ENCODE measurements at places on chromosomes 2 and 18.

- no peak for DNase-seq
Observed at GRCh38 chr2:131590896-131591295, 63.2 kb downstream of the CCDC74A start.

- peak; percentile 17 for DNase-seq
Observed at GRCh38 chr2:226215902-226216503, 583.6 kb downstream of the IRS1 start.

- no peak for DNase-seq
Observed at GRCh38 chr2:159042115-159042850, 73.8 kb downstream of the TANC1 start.

GRCh38 chr2:33806041-33806440 is 206.9 kb upstream of the FAM98A start:
- no peak for DNase-seq

GRCh38 chr18:12645751-12646203 is 12.1 kb downstream of the SPIRE1 start:
- DNase-seq: no peak

DNA sequence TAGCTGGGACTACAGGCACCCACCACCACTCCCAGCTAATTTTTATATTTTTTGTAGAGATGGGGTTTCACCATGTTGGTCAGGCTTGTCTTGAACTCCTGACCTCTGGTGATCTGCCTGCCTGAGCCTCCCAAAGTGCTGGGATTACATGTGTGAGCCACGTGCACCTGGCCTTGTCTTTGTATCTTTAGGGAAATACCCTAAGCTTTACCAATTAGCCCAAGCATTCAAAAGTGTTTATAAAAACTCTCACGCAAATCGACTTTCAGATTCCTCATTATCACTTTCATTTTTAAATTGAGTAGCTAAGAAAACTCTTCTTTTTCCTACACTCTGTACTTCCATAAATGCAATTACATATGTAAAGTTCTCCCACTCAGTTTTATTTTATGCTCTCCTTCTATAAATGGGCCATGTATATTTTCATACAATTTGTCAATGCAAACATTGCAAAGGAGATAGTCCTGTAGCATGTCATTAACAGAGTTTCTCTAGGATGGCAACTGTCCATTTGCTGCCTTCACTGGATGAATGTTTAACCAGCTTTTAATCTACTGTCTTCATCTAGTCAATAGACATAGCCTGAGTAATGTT is 326.2 kb upstream of the LRATD1 start:
- DNase-seq: no peak

- DNase-seq: no peak
Observed at GRCh38 chr18:44924785-44925499, 244.3 kb downstream of the SETBP1 start.

- DNase-seq: no peak
Observed at GRCh38 chr2:211793690-211794089, 744.9 kb downstream of the ERBB4 start.

GRCh38 chr2:3581367-3582262 is 6.6 kb downstream of the RPS7 start:
- DNase-seq: no peak

GRCh38 chr2:138782383-138782782 is 2.2 kb upstream of the NXPH2 start:
- DNase-seq: no peak

DNA sequence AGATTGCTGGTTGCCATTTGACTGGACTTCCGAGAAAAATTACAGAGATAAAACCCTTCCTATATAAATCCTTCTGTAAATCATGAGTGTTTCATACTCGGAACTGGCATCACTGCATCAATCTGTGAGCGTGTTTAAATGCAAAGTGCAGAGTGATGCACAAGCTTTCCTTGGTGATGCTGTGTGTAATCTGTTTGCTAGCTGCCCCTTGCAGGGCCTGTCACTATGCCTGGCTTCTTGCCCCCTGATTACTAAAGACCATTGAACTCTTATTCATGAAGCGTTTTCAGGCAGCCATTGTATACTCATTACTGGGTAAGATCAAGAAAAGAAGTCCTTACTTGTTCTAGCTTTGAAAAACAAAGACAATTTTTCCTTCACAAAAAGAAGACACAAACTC is 266.9 kb upstream of the FANCL start:
- DNase-seq: no peak

- no peak for DNase-seq
Observed at GRCh38 chr18:55018602-55019001, 59.3 kb upstream of the CCDC68 start.

DNA sequence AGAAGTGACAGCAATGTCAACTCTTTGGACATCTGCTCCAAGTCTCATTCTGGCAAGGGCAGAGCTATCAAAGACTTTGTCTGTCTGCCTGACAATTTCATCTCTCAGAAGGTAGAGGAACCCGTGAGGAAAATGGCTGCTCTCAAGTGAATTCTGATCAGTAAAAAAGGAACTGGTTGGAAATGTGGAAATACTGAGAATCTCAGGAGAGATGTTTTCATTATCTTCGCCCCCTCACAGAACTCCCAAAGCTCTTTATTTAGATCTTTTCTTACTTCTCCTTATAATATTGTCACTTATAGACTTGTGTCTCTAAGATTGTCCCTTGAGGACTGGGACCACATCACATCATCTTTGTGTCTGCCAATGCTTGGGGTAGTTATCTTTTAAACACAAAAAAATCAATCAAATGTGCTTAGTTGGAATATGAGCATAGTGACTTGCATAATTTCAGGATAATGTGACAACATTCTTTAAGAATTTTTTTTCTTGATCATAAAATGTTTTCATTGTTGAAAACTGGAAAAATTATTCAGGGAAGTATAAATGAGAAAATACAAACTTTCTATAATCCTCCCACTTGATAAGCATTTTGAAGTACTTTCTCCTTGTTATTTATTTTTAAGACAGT is 68.2 kb upstream of the ITGB6 start:
- no peak for DNase-seq

DNA sequence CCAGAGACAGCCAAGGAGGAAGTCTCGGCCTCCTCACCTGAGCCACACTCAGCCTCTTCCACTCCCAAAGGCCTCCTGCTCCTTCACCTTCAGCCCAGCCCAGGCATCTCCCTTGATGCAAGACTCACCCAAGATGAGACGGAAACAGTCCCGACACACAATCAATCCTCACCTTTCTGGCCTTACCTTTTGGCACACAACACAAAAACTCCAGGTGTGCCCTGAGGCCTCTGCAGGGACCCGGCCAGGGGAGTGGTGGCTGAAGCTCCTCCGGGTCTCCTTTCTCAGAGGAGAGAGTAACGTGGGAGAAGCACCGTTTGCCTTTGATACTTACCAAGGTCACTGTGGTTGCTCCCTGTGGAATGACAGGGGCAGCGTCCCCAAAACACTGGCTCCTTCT is 23.8 kb upstream of the EFHD1 start:
- DNase-seq: no peak

DNA sequence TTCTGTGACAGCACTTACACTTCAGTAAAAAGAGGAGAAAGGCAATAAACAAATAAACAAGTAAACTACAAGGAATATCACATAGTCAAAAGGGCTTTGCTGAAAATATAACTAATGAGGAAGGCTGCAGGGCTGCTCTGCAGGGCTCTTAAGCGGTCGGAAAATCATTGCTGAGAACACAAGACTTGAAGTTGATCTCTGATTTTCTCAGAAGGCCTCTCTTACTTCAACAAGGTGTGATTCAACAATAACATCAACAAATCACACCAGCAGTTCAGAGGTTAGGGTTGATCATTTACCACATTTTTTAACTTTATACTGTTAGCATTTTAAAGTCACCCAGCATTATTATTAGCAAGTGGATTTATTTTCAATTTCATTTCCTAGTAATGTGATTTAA is 215.6 kb downstream of the ARHGAP15 start:
- no peak for DNase-seq

DNA sequence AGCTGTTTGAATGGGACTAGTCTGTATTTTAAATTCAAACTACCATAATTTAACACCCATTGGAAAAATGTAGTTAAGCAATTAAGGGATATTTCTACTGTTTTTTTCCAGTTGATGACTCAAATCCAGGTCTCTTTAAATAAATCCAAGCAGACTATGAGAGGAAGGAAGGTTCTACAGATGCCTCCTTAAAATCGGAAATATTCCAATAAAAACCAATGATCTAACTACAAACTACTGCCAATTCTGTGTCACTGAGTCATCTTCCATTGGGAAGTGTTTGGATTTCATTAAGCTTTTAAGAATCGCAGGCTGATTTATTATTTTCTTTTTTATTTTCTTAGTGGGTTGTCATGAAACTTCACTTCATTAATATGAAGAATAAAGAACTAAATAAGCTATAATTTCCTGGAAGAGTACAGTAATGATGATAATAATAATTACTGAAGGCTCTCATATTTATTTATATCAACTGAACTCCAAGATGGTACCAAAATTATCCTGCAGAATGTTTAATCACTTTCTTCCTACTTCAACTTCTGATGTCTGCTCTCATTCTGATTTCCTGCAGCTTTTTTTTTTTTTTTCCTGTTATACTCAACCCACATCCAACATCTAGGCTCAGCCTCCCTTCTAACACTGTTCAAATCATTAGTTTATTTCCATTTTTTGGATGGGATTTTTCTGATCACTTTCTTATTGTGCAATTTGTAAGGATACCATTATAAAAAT is 166.3 kb upstream of the FN1 start:
- DNase-seq: no peak

DNA sequence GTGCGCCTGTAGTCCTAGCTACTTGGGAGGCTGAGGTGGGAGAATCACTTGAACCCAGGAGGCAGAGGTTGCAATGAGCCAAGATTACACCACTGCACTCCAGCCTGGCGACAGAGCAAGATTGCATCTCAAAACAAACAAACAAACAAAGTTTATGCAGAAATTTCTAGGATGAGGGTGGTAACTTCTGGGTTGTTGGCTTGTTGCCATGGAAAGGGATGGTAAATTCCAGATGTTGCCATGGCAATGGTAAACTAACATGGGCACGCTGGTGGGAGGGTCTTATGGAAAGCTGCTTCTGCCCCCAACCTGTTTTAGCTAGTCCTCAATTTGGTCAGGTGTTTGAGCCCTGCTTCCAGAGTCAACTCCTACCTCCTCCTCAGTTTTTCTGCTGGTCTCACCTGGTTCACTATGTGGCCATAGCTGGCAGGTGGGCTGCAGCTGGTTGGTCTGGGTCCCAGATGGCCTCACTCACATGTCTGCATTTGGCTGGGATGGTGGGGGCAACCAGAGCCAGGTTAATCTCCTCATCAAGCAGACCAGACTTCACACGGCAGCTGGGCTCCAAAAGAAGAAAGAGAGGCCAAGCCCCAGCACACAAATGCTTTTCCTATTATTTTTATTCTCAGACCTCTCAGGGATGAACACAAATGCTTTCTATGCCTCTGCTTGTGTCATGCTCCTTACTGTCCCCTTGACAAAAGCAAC is 26.6 kb upstream of the TEX44 start:
- DNase-seq: no peak

DNA sequence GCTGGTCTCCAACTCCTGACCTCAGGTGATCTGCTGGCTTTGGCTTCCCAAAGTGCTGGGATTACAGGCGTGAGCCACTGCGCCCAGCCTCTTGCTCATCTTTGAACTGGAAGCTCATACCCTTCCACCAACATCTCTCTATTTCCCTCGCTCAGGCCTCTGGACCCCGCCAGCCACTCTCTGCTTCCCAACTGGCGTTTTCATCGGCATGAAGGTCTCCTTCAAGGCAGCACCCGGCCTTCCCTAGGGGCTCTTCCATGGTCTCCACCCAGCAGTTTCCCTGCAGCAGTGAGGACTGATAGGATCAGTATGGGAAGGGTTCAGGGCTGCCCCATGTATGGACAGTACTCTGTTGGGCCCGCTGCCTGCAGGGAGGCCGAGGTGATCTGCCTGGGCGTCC is 65.8 kb upstream of the HS6ST1 start:
- no peak for DNase-seq

GRCh38 chr2:204027091-204027490 is 90.5 kb downstream of the ICOS start:
- DNase-seq: no peak

DNA sequence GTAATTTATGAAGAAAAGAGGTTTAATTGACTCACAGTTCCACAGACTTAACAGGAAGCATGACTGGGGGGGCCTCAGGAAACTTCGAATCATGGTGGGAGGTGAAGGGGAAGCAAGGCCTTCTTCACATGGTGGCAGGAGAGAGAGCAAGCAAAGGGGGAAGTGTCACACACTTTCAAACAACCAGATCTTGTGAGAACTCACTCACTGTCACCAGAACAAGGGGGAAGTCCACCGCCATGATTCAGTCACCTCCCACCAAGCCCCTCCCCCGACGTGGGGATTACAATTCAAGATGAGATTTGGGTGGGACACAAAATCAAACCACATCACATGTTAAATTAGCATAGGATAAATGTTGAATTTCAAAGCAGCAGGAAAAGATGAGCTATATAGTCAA is 56.2 kb downstream of the STRADB start:
- DNase-seq: no peak

- DNase-seq: no peak
Observed at GRCh38 chr18:3044931-3045698, 32.2 kb upstream of the LPIN2 start.

DNA sequence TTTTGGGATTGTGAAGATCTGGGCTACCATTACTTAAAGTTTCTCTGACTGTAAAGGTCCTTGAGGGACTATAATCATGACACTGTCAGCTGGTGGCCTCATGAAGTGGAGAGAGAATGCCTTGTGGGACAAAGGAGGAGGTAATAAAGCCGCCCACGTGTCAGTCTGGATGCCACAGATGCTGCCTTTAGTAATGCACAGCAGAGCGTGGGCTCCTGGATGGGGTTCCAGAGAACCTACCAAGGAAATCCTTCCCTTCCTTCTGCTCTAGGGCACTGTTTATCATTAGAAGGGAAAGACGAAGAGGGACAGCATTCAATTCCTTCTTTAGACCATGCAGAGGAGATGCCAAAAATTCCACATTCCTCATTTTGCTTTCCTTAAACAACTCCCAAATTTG is 63.5 kb downstream of the COL5A2 start:
- DNase-seq: no peak

DNA sequence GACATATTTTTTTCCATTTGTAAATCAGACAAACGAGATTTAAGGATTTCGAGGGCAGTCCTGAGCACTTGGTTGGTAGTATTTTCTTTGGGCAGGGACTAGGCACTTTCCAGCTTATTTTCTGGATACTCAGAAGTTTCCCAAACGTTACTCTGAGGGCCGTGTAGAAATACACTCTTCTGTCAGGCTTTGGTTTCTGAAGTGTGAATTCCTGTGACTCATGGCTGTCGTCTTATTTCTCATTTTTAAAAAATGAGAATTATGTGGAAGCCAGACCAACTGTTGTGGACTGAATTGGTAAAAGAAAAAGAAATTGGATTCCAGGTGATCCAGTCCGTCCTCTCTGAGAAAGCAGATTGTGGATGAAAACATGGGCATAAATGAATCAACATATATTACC is 658.6 kb upstream of the FANCL start:
- no peak for DNase-seq

- no peak for DNase-seq
Observed at GRCh38 chr2:74097574-74097973, 50.1 kb downstream of the BOLA3 start.

GRCh38 chr2:15647622-15648590 is 56.2 kb downstream of the DDX1 start:
- no peak for DNase-seq
